ENCODE measurements at places on chromosomes 13 and 19.

GRCh38 chr19:23887642-23888041, 27.0 kb upstream of the ZNF726 start:
- no peak for DNase-seq

DNA sequence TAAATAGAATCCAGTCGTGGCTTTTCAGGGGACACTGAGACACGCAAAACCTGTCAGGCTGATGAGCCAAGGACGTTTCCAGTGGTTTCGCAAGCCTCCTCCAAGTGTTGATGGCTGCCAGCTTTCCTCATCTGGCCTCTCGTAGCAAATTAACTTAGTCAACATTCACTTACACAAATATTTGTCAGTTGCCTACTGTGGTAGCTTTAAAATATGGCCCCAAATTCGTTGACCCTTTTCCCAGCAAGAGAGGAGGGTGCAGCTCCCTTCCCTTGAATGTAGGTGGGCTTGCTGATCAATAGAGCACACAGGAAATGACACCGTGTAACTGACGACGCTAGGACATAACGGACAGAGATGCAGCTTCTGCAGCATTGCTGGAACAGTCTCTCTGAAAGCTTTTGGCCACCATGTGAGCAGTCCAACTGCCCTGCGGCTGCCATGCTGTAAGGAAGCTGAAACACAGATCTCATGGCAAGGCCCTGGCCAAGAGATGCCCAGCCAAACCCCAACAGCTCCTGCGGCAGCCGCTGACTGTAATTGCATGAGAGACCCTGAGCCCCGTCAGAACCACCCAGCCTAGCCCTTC, 5.5 kb upstream of the RANBP3 start:
- DNase-seq, result no peak

DNA sequence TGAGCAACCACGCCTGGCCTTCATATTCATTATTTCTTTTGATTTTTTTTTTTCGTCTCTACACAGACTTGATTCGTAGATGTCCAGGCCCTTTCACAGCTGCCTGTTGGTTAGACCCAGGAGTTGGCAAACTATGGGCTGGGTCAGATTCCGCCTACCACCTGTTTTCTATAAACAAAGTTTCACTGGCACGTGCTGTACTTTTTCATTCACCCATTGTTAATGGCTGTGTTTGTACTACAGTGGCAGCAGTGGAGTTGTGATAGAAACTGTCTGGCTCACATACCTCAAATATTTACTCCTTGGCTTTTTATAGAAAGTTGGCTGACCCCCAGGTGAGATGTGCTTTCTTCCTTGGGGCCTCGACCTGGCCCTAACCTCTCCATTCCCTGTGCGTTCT, 72.9 kb upstream of the TEX29 start:
- no peak for DNase-seq

DNA sequence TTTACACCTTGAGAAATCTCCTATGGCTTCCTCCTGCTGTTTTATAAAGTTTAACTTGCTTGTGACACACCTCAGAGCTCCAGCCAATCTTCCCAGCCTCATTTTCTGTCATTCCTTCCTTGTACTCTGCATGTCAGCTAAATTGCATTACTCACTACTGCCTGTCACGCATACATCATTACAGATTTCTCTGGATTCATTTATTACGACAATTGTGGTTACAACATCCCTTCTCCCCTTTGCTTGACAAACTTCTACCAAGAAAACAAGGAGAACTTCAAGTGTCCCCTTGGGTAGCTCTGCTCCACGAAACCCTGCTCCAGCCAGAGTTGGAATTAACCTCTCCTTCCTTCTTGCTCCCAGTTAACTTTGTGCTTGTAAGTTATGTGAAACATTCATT, 22.0 kb upstream of the GPR18 start:
- DNase-seq, result no peak

DNA sequence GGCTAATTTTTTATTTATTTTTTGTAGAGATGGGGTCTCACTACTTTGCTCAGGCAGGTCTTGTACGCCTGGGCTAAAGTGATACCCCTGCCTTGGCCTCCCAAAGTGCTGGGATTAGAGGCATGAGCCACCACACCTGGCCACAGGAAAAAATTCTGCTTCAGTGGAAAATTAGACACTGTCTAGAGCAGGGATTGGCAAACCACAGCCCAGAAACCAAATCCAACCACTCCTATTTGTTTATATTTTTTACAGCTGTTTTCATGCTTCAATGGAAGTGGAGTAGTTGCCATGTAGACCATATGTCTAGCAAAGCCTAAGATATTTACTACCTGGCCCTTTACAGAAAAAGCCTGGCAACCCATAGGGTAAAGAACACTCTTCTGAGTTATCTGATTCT, 123.7 kb upstream of the MRI1 start:
- DNase-seq, result no peak

DNA sequence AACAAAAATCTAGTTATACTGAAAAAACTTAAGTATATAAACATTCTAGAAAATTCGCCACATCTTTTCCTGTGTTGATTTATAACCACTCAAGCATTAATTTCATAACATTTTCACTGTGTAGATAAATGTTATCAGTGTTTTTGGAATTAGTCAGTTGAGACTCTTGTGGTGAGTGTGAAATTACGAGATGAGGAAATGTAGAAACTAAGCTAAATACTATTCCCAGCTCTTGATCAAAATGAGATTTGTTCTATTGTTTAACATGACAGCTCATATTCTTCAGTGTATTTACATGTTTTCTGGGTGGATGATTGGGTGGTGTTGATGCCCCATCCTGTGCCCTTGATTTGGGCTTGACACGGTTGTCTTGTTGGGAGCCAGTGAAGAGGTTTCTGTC, 406.8 kb downstream of the DACH1 start:
- DNase-seq, result no peak

DNA sequence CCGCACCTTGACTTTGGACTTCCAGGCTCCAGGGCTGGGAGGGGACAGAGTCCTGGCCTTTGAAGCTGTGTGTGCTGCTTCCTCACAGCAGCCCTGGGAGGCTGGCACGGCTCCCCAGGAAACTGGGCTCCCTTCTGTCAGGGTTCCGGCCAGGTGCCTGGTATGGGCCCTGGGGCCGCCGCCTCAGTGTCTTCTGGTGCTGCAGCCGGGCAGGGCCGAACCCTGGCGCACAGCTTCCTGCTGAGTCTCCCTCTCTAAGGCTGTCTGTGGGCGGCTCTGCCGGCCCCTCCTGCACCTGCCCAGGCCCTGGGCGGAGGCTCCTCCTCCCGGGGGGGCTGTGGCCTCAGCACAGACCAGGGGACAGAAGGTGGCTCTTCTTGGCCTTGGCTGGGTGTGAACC, 32.4 kb downstream of the GPX4 start:
- DNase-seq, result no peak

DNA sequence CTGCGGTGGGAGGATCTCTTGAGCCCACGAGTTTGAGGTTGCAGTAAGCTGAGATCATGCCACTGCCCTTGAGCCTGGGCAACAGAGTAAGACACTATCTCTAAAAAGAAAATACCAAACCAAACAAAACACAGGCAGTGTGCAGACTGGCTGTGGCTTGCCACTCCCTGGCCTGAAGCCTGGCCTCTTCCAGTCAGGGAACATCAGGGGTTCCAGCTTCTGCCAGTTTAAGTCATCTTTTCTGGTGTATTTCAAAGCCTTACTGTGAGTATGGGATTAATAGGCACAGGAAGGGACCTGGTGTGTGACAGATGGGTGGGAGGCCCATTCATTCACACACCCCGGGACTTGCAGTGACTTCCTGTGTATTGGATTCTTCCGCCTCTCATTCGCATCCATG, 27.0 kb upstream of the F2RL3 start:
- DNase-seq, result no peak

GRCh38 chr13:94658926-94659597, 53.3 kb downstream of the SOX21 start:
- no peak for DNase-seq
